ENCODE measurements at places on chromosomes 6 and 20.

DNA sequence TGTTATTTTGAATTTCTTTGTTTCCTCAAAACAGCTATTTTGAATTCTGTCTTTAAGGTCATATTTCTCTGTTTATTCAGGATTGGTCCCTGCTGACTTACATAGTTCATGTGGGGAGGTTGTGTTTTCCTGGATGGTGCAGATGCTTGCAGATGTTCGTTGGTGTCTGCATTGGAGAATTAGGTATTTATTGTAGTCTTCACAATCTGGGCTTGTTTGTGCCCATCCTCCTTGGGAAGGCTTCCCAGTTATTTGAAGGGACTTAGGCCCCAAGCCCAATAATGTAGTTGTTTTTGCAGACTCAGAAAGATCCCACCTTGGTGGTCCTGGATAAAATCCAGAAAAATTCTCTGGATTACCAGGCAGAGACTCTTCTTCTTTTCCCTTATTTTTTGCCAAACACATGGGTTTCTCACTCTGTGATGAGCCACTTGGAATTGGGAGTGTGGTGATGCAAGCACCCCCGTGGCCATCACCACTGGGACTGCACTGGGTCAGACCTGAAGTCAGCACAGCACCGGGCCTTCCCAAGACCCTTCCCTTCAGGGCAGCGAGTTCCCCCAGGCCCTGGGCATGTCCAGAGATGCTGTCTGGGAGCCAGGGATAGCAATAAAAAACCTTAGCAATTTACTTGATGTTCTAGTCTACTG is 81.6 kb upstream of the EZR start:
- DNase-seq = no peak

- no peak for DNase-seq
Measured at GRCh38 chr6:40152196-40152595, 217.9 kb upstream of the MOCS1 start.

GRCh38 chr6:28001751-28002150 is 44.7 kb downstream of the OR2B6 start:
- no peak for DNase-seq

DNA sequence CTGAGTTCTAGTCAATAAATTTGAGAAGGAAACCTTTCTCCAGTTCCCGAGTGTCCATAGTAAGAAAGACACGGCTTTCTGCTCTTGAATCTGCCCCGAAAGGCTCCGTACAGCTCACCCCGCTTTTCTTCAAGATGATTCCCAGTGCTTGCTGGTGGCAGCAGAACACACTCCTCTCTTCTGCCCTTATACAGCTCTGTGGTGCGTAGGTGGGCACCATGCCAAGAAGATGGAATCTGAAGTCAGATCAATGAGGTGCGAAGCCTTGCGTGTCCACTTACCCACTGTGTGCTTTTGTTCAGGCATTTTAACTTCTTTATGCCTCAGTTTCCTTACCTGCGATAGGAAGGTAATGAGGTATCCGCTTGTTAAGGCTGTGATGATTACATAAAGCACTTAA is 142.2 kb downstream of the WDR27 start:
- DNase-seq = no peak

- no peak for DNase-seq
Measured at GRCh38 chr20:8432435-8433148, 300.5 kb downstream of the PLCB1 start.

DNA sequence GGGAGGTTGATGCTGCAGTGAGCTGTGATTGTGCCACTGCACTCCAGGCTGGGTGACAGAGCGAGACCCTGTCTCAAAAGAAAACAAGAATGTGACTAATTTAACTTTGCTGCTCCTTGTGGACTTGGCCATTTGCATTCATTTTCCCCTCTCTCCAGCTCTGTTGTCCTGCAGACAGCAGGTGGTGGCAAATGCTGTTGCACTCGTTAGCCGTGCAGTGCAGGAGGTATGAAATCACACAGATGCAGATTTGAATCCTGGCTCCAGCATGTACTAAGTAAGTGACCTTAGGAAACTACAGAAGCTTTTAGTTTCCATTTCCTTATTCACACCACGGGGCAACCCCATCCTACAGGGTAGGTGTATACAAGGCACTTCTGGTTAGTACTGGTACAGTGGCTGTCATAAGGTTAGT is 9.6 kb upstream of the BEND3 start:
- DNase-seq = no peak

GRCh38 chr6:25085756-25086155 is 150.0 kb upstream of the RIPOR2 start:
- no peak for DNase-seq

DNA sequence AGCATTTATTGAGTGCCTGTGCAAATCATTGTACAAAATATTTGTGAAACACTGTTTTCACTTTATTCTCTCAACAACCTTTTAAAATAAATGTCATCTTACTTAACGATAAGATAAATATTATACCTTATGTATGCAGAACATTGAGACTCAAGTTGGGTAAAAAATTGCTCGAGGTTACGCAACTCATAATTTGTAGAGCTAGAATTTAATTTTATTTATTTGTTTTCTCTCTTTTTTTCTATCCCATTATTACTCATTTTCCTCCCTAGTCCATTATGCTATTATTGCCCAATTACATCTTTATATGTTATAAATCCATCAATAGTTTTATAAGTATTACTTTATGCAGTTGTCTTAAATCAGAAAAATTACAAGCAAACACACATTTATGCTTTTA is 77.4 kb upstream of the ELOVL5 start:
- DNase-seq = no peak

DNA sequence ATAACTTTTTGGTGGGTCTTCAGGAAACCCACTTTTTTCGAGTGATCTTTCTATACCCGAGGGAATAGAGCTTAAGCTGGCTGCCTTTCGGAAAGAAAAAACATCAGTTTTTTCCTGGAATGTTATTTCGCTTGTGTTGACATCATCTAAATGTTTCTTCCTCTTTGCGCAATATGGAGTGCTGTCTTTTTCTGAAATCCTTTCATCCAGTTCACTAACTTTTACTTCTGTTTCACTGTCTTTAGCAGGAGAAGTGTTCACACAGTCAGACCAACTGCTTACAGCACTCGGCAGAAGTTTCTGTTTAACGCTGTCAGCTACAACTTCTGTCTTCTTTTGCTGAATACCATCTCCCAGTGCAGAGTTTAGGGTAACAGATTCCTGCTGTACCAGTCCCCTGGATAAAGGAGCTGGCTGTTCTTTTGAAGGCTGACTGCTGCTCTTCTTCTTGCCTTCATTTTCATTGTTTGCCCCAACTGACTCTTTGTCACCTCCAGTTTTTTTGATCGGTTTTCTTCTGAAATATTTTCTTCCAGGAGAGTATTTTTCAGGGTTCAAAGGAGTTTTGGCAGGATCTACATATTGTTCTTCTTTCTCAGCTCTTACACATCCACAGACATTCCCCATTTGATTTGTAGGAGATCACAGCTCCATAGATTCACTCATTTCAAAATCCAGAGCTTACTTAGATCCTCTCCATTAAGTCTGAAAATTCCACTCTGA is 50.0 kb upstream of the DST start:
- no peak for DNase-seq

GRCh38 chr6:128397996-128398395 is 122.4 kb downstream of the PTPRK start:
- no peak for DNase-seq

GRCh38 chr6:5084360-5084780 is 771 bp upstream of the PPP1R3G start:
- no peak for DNase-seq

DNA sequence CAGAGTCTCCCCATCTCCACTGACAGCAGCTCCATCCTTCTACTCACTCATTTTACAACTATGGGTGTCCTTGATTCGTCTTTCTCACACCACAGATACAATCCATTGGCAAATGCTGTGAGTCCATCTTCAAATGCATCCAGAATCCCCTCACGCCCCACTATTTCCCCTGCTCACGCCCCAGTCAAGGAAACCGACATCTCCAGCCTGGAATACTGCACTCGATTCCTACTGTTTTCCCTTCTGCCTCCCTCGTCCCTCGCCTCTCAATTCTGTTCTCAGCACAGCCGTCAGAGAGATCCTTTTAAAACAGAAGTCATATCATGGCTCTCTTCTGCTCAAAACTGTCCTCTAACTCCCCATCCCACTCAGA is 4.7 kb downstream of the HLA-B start:
- DNase-seq = no peak

GRCh38 chr6:2881423-2881822 is 21.7 kb downstream of the SERPINB9 start:
- DNase-seq = no peak

GRCh38 chr6:159701413-159701999 is 8.5 kb upstream of the SOD2 start:
- DNase-seq = no peak

- no peak for DNase-seq
Measured at GRCh38 chr6:131652472-131652871, 15.4 kb downstream of the ENPP3 start.

DNA sequence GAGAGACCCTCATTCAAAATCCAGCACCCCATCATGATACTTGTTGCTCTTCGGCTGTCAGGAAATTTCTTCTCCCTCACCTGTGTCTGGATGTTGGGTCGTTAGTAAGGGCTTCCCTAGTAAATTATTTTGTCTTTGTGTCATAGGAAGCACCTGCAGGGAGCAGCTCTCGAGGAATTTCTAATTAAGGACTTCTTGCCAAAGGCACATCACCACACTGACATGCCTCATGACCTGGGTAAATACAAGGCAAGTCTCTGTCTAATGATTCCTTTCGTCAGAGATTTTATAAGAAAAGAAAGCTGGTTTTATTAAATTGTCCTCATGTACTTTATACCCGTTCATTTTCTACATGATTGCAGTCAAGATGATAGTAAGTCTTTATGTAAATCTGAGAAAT is at the start of gene NOX3:
Gene NOX3, minus strand, starts transcription at position 74 of the 400 bp plus-strand sequence. Its CDS starts 39 bp downstream, at position 35.
- no peak for DNase-seq

DNA sequence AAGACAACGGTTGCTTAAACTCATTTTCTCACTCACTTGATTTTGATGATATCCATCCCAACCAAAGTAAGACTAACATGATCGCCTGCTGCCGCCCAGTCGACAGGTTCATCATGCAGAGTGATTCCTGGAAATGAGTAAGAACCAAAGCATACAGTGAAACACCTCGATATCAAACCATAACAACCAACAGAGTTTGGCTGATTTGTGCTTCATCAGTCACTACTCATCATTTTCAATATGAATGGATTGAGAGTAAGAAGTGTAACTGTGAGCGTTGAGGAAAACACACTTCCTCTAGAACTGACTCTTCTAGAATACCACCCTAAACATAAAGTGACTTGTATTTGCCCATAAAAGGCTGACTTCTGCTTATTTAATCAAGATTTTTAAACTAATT is 29.2 kb upstream of the ALDH8A1 start:
- peak; percentile 78 for DNase-seq

DNA sequence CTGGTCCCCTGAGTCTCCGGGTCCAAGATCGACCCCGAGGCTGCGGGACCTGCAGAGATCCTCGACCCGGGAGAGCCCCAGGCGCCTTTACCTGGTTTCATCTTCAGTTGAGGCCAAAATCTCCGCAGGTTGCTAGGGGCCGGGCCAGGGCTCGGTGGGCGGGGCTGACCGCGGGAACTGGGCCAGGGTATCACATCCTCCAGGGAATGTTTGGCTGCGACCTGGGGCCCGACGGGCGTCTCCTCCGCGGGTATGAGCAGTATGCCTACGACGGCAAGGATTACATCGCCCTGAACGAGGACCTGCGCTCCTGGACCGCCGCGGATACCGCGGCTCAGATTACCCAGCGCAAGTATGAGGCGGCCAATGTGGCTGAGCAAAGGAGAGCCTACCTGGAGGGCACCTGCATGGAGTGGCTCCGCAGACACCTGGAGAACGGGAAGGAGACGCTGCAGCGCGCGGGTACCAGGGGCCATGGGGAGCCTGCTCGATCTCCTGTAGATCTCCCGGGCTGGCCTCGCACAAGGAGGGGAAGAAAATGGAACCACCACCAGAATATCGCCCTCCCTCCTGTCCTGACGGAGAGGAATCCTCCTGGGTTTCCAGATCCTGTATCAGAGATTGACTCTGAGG is 53.8 kb upstream of the POLR1H start:
- DNase-seq = peak; percentile 73

- DNase-seq = no peak
Measured at GRCh38 chr20:3209946-3210317, 634 bp downstream of the ITPA start.

- DNase-seq = no peak
Measured at GRCh38 chr20:38255393-38255792, 5.1 kb downstream of the KIAA1755 start.

DNA sequence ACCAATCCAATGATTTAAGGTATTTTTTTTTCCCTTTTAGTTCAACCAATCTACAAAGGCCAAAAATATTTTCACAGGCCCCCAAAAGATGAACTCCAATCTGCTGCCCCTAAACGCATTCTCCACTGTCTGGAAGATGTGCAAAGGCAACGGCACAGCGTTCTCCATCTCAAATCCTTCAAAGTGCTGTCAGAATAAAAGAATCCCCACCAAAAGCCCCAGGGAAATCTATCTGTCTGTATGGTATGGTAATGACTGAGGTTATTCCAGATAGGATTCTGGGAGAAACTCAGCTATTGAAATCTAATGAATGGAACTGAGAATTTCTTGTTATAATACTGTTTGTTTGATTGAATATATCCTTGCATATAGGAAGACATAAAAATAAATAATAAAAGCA is 217.8 kb upstream of the CCN2 start:
- no peak for DNase-seq

DNA sequence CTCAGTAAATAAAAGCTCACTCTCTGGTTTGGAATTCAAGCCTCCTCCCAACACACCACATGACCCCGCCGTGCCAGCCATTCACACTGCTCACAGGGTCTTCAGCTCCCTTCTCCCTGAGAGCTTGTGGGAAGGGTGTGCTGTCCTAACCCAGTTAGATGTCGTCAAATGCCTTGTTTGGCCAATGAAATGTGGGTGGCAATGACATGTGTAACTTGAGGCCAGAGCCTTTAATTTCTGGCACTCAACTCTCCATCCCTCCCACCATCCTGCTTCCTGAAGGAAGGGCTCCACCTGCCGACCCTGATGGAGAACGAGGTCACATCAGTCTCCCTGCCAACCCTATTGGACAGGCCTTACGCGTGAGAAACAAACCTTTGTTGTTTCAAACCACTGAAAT is 224.5 kb upstream of the AGPAT4 start:
- DNase-seq = no peak

DNA sequence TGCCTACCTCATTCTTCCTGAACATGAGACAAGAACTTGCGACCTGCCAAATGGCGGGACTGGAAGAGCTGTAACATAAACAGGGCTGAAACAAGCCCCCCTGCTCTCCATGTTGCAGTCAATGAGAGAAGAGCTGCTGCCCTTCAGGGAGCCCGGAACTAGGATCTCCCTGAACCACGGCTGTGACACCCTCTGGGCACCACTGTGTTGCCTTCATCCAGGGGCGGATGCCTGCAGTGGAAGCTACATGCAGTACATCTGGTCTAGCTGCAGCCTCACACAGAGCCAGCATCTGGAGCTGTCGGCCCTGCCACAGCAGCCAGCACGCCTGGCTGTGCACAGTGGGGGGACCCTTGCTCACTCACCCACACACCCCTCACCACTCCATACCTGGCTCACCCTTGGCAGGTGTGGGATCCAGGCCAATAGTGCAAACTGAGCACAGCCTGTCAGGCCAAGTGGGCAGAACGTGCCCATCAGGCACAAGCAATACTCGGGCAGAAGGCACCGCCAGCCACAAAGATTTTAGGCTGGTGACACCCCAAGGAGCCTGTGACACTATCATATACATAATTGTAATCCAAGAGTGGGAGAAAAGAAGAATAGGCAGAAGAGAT is 451.3 kb downstream of the HTR1B start:
- DNase-seq = peak; percentile 43

GRCh38 chr20:9808166-9808565 is 30.7 kb downstream of the PAK5 start:
- DNase-seq = no peak

Measured in activated effector memory CD4-positive, alpha-beta T cell treated with anti-CD3 and anti-CD28 coated beads, Interleukin-2, amount 50 U/mL, for 16 hours (primary cell).